ENCODE measurements at places on chromosomes 4 and X.

DNA sequence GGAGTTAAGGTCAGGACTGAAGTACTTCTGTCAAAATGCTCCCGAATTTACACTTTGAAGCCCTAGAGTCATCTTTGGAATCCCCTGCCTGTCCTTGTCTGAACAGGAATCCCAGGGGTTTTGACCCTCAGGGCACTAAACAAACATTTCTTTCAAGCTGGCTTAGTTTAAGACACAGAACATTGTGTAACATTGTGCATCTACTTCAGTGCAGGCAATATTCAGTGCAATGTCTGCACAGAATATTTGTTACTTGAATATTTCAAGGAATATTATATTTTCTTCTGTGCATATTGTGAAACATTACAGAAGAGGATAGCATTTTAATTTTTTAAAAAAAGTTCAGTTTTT, 763.4 kb downstream of the PCDH18 start:
- DNase-seq: no peak

DNA sequence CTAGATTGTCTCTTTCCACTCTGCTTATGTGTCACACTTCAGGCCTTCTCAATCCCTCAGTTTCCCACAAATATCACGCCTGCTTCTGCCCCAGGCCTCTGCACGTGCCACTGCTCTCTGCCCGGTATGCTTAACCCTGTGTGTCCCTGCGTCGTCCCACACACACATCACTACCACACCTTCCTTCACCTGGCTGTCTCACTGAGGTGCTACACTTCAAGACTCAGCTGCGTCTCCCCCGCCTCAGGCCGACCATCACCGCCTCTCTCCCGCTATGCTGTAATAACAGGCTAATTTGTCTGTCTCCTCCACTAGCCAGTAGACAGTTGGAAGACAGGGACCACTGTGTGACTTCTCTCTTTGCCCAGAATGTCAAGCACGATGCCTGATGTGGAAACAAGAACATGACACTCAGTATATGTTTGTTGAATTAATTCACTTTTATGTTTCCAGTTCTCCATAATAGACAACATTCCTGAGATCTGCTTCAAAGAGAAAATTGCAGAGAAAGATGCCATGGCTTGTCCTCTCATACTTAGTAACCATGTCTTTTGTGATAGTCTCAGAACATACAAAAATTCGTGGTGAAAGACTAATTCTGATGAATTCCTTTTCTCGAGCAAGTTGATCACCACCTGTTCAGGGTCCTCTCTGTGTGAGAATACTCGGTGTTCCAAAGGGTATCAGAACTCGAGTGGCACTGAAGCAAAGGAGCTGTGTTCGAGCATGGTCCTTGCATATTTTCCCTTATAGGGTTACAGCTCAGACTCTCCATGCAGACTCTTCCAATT, 54.2 kb downstream of the AFAP1 start:
- no peak for DNase-seq

DNA sequence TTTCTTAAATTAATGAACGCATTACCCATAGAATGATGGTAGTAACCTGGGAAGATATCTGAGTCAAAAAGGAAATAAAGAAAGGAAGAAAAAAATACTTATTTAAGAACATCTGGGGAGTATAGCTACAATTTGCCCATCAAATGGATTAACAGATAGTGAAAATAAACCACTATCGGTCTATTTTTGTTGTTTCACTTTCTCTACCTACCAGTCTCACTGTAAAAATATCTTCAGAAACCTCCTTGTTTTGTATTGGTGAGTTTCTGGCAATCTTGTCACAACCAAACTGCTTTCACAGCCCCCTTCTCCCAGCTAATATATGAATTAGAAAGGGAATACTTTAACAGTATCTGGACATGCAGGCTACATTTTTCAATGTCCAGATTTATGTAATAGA, 783.5 kb downstream of the STPG2 start:
- DNase-seq: no peak

- no peak for DNase-seq
These were observed 884.5 kb upstream of the EPHA5 start for GRCh38 chr4:66554826-66555225.

DNA sequence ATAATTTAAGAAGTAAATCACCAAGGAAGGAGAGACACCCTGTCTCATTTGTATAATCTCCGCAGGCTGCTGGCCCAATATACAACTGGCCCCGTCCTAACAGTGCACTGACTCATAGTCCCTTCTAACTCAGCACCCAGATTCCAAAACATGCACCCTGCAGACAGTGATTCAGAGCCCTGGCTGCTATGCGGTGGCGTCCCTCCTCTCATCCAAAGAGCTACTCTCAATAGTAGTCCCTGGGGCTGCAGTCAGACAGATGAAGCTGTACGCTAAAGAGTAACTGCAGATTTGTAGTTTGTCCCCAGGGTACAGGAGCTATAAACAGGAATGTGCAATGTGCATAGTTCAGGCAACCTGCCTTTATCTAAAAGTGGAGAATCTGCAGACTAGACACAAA, 23.0 kb downstream of the GABRA3 start:
- DNase-seq: no peak

- no peak for DNase-seq
These were observed 25.6 kb downstream of the ZDHHC9 start for GRCh38 chrX:129818123-129818522.

Measured in NCI-H1105 treated with DMSO at 0.1 percent for 48 hours (cell line).